Hippocampal formation (tissue), 2 donors: ENCODE measurements at places on chromosomes 4 and X.
A peak's percentile ranks its signal among the peaks of the same experiment; 100 is the strongest.

DNA sequence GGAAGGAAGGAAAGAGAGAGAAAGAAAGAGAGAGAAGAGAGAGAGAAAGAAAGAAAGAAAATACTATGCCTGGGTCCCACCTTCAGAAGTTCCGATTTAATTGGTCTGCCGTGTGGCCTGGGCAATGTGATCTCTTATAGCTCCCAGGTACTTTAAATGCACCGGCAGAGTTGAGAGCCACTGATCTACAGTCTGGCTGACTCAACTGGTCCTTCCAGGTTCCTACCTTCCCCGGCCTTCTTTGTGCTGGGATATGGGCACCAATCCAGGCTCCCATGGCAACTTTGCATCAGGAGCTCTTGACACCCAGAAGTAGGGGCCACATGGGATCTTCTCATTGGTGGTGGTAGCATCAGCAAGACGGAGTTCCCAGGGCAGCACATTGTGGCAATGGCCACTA is 186.5 kb upstream of the ATP6AP2 start:
- no peak for DNase-seq

DNA sequence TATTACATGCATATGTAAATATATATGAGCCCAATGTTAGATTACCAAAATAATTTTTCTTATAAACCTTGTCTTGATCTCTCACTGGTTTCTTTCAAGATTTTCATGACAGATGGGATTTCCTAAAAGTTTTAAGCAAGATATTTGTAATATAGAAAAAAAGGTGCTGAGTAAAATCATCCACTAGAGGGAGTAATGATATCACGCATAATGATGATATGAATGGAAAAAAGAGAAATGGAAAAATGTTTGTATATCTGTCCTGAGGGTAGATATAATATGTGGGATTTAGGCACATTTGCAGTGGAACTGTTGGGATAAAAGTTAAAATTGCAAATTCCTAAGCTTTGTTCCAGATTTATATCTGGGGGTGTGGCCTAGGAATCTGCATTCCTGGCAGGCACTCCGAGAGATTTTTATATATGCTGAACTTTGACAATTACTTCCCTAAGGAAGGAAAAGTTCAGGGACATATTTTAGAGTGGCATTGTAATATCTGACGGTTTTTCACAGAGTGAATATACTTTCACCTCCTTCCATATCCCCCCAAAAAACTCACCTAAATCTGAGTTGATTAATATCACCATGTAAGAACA is 60.5 kb downstream of the TMA16 start:
- DNase-seq = peak; percentile 60

GRCh38 chr4:152828122-152828521 is 48.4 kb downstream of the ARFIP1 start:
- no peak for DNase-seq

- no peak for DNase-seq
Observed at GRCh38 chrX:150841456-150842197, 56.8 kb downstream of the CD99L2 start.

- DNase-seq = no peak
Observed at GRCh38 chr4:11799196-11799595, 370.5 kb upstream of the HS3ST1 start.

- DNase-seq = no peak
Observed at GRCh38 chr4:133402616-133403015, 253.5 kb downstream of the PCDH10 start.

- DNase-seq = no peak
Observed at GRCh38 chr4:65653740-65654361, 16.4 kb downstream of the EPHA5 start.

DNA sequence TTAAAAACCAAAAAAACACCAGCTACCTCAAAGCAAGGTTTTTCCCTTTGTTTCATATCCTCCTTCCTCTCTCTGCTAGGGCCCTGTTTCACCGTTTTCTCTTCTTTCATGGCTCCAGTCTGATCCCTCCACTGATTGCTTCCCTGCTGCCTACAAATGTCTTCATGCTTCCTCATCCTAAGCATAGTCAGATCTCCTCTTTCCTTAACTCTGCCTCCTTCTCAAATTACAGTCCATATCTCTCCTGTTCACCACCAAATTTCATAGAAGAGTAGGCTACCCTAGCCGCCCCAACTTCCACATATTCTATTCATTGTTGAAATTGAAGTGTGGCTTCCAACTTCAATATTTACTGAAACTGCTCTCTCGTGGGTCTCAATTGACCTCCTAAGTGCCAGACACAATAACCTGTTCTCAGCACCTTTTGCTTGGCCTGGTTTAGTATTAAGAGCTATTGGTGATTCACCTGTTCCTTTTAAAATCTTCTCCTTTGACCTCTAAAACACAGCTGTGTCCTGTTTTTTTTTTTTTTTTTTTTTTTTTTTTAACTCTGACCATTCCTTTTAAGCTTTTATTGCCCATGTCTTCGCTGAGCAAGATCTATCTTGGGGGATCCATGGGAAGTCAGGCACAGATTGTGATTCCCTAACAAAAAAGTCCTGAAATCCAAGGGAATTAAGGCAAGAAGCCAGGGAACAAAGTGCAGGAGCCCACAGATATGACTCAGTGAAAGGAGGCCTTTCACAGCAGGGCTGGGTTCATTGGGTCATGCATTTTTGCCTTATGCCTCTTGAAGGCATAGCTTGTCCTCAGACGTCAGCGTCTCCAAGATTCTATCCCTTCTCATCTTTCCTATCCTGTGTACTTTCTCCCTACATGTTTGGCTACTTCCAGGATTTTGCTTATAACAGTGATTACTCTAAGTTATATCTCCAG is 85.4 kb downstream of the RPS3A start:
- DNase-seq = no peak

DNA sequence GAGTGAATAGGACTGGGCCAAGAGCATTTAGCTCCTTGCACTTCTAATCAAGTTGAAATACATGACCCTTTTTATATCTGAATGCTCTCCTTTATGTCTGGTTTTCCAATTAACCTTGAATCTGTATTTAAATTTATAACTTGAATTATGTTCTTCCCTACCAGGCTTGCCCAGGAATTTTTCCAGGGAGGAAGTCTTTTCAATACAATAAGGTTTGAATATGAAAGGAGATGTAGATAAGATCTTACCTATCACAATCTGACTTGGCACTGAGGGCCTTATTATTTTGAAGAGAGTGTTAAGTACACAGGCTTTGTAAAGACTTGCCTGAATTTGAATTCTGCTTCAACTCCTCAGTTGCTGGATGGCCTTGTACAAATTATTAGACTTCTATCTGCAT is 555.7 kb downstream of the PCDH7 start:
- no peak for DNase-seq
